AG20443 (cell line): ENCODE measurements at places on chromosomes 1 and 21.

GRCh38 chr21:20698585-20698984, 299.6 kb upstream of the NCAM2 start:
- DNase-seq, result no peak

DNA sequence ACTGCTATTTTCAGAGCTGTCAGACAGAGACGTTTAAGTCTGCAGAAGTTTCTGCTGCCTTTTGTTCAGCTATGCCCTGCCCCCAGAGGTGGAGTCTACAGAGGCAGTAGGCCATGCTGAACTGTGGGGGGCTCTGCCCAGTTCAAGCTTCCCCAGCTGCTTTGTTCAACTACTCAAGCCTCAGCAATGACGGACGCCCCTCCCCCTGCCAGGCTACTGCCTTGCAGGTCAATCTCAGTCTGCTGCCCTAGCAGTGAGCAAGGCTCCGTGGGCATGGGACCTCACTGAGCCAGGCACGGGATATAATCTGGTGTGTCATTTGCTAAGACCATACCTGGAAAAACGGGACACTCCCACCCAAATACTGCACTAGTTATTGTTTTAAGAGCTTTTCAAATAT, 219.7 kb downstream of the BRINP3 start:
- DNase-seq, result no peak

DNA sequence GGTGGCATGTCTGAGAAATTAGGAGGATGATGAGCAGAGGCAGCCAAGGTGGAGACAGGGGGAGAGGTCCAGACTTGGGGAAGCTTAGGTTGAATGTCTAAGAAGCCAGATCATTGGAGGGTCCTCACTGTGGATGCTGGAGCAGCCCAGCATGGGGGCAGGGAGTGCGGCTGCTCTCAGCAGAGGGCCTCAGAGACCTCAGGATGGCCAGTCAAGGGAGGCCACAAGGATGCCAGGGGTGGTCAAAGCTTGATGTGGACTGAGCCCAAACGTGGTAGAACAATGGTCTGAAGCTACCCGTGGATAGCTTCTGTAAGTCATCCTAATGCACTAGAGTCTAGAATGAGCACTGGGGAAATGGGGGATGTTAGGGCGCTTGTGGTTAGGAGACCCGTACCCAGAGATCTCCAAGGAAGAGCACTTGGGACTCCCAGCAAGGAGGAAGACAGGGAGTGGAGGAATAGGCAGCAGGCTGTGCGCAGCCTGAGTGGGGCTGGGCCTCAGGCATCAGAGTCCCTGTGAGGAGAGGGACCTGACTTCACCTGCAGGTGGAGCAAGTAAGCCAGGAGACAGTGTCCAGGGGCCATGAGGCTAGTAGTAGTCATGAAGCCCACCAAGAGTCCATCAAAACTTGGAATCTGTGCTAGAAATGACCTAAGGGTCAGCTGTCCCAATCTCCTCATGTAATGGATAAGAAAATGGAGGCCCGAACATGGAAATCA, 4.3 kb upstream of the S100A9 start:
- peak; percentile 36 for DNase-seq

GRCh38 chr1:1232208-1232795, at the start of gene B3GALT6:
B3GALT6 (plus strand) TSS chr1:1232237; CDS start chr1:1232279, 42 bp downstream.
- DNase-seq, result no peak

DNA sequence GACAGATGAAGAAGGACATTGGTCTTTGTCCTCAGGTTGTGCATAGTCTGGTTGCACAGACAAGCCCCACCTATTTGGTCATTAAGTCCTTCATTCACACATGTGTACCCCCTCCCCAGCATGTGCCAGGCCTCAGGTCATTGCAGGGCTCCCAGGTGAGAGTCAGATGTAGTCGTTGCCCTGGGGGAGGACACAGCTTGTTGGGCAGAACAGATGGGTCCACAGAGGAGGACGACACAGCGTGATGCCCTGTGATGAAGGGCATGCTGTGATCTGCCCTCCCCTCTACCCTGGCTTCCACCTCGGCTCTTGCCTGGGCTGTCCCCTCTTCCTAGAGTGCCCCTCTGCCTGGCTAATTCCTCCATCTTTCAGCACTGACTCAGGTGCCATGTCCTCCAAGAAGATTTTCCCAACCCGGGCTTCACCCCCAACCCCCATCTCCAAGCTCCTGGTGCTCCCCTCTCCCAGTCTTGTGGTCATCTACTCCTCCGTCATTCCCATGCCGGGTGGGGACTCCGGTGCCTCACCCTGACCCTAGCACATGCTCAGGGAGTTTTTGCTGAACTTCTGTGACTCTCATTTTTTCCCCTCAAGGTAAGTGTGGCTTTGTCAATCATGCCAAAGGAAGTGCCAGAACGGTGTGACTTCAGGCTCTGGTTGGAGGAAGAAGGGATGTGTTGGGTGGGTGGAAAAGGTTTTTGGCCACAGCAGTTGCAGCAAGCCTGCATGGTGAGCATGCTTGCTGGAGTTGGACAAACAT, 220.5 kb downstream of the FOXD2 start:
- no peak for DNase-seq

DNA sequence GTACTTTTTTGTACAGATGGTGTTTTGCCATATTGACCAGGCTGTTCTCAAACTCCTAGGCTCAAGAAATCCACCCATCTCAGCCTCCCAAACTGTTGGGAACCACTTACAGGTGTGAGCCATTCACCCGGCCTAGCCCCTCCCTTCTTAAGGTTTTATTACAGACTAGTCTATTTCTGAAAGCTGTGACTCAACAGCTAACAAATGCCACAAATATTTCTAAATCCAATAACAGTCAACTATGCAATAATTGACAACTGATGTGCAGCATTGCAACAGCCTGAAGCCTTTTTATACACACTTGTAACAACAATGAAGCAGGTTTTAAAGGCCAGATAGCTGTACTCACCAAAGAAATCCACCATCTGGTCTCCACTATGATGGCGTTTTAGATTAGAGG, 51.4 kb downstream of the GRIK1 start:
- no peak for DNase-seq

- DNase-seq, result no peak
Observed at GRCh38 chr1:238621405-238621804, 730.7 kb upstream of the ZP4 start.

DNA sequence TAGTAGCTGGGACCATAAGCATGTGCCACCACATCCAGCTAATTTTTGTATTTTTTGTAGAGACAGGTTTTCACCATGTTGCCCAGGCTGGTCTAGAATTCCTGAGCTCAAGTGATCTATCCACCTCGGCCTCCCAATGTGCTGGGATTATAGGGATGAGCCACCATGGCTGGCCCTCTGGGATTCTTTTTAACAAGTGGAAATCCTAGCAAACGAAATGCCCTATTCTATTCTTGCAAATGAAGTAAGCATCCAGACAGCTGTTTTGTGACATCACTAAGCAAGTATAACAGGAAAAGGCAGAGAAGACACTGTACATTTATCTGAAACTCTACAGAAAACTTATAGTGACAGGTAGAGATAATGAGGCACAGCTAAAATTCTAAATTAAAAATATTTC, 86.4 kb downstream of the DDAH1 start:
- DNase-seq, result no peak

DNA sequence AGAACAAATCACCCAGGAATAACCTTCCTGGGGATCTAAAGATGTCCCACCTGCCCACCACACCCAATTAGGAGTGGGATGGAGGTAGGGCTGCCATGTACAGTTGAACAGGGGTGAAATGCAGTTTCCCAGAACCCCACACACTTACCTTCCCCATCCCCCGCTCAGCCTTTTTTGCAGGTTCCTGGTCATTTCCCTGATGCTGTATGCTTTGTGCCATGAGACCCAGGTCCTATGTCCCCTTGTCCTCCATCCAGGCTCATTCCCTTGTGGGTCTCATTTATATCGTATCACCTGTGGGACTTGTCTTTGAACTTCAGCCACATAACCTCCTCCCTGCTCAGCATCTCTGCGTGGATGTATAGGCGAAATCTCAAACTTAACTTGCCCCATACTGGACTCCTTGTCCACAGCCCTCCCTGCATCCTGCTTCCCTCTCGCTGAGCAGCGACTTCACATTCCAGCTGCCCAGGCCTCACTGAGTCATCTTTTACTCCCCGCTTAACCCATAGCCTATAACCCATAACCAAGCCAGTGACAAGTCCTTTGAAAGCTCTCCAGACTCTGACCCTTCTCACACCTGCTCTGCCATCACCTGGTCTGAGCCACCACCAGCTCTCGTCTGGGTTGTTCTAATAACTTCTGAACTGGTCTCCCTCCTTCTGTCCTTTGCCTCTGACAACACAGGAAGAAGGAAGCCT, 4.7 kb downstream of the LDLRAD2 start:
- DNase-seq, result peak; percentile 72

DNA sequence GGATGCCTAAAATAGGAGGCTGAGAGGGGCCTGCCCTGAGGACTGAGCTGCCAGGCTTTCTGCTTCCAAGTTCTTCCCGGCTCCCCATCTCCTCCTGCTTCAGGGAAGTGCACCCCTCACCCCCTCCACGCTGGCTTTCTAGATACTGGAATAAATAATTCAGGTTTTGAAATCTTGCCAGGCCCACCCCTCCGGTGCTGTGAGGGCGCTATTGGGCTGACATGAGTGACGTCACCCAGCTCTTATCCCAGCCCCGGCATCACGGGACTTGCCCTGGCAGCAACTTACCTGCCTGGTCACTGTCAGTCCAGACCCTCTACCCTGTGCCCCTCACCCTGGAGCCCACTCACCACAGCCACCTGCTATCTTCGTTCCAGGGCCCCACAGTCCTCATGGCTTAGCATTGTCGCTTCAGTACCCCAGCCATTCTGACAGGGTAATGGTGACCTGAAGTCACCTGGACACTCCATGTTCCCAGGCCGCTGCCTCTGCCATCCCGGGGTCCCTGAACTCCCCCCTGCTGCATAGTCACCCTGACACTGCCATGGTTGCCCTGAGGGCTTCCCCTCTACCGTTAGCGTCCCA, 819 bp upstream of the GPR3 start:
- DNase-seq, result peak; percentile 70

DNA sequence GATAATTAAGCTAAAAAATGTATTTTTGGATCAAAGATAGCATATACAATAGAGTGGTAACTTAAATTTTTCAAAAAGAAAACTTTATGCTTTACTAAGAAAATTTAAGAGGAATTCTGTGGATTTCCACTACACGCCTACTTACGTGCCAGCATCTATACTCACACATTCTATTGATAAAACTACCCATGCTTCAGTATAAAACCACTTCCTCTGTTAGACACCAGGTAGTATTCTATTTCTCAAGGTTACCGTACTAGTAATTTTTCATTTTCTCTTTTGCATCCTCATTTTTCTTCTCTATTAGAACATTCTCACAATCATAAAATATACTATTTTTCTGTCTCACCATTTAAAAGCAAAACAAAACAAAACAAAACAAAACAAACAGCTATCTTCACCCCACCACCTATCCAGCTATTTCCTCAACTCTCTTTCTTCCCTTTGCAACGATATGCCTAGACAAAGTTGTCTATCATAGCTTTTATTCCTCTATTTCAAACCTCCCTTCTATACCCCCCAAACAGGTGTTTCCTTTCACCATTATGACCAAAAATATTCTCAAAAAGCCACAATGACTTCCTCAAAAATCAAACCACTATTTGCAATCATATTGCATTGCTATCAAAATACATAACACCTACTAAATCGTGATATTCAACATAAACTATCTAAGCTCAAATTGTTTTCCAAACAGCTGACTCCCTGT, 1652.0 kb downstream of the MRPL39 start:
- no peak for DNase-seq

DNA sequence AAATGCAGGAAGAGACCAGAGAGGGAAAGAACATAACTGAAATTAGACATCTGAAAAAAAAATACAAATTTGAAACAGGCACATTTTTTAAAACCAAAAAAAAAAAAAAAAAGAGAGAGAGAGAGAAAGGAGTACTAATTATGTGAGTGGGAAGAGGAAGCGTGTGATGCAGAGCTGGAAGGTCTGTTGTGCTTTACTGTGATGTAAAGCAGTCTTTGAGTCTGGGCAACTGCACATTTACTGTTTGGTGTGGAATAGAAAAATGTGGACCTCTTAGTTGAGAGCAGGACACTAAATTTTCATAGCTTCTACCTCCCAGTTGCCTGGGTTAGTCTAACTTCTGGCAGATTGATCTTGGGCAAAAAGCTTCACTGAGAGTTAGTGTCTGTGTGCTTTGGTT, 16.5 kb downstream of the LHX9 start:
- DNase-seq, result no peak

DNA sequence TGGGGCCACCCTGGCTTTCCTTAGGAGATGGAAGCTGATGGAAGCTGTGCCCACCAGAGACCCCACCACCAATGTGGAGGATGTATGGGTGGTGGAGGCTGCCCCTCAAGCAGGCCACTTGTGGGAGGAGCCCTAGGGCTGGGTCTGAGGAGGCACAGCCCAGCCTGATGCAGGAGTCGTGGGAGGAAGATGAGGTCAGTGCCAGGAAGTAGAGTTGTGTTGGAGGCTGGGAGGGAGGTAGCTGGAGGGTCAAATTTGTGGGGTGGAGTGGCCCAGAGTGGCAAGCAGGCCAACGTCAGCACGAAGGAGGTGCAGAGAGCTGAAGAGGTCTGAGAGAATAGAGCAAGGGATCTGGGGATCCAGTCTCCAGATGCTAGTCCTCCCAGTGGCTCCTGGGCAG, 119.0 kb upstream of the USP24 start:
- peak; percentile 18 for DNase-seq

- DNase-seq, result peak; percentile 19
Observed at GRCh38 chr21:33643658-33644311, 1.5 kb downstream of the ITSN1 start.

DNA sequence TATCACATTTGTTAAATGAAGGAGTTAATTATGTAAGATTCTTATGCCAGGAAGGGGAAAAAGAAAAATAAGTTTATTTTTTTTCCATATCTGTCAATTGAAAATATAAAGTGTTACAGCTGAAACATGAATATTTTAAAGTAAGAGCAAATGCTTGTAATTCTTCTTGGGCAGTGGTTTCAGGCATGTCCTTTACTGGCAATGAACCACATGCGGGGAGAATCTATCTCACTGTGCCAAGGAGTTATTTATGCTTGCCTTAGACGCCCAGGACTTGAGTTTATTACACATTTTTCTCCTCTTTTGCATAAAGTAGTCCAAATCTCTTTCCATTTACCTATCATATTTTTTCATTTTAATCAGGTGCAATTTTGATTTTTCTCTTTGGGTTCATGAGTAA, 207.8 kb upstream of the NRIP1 start:
- no peak for DNase-seq

- no peak for DNase-seq
Observed at GRCh38 chr1:198352975-198353695, 187.3 kb downstream of the ATP6V1G3 start.

DNA sequence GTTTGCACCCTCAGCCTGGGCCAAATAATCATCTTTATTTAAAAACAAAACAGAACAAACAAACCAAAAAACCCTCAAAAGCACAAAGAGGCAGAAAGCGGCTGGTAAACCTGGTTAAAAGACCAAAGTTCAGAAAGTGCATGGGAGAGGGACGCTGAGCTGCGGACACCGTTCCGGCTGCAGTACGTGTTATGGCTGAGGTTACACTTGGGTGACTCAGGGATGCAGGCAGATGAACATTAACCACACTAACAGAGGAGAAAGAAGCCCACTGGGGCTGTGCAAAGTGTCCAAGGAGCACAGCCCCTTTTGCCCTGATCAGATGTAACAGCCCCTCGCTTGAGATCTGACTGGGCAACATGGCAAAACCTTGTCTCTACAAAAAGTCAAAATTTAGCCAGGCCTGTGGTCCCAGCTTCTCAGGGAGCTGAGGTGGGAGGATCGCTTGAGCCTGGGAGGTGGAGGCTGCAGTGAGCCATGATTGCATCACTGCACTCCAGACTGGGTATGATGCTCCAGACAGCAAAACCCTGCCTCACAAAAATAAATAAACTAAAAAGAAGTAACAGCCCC, 28.3 kb downstream of the GPR157 start:
- no peak for DNase-seq
